Activated naive CD8-positive, alpha-beta T cell treated with anti-CD3 and anti-CD28 coated beads for 36 hours (primary cell): ENCODE measurements at places on chromosomes 6 and 20.

DNA sequence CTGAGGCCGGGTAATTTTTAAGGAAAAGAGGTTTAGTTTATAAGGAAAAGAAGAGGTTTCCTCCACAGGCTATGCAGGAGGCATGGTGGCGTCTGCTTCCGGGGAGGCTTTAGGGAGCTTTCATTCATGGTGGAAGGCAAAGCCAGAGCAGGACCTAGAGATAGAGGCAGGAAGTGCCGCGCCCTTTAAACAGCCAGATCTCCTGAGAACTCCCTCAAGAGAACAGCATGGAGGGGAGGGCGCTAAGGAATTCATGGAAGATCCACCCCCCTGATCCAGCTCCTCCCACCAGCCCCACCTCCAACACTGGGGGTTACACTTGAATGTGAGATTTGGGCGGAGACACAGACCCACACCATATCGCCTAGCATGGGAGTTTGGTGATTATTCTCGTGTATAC is 13.9 kb upstream of the DACT2 start:
- DNase-seq: no peak

- no peak for DNase-seq
These were observed 1034.4 kb downstream of the EYS start for GRCh38 chr6:64672651-64673050.

GRCh38 chr20:2338411-2339066 is 42.2 kb upstream of the TGM6 start:
- no peak for DNase-seq

DNA sequence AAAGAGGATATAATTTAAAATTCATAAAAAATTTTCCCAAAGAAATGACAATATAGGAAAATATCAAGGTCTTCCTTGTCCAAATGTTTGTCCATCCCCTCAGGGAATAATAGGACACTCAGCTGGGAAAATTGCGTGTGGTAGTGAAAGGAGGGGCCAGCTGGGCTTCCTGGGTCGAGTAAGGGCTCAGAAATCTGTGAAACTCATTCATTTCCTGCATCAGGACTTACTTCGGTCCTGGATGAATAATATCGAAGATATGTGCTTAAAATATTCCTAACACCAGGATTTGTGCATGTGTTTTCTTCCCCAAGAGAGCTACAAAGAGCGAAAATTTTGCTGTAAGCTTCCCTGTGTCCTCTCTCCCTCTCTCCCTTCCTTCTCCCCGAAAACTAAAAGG is 118.2 kb upstream of the GJE1 start:
- no peak for DNase-seq

DNA sequence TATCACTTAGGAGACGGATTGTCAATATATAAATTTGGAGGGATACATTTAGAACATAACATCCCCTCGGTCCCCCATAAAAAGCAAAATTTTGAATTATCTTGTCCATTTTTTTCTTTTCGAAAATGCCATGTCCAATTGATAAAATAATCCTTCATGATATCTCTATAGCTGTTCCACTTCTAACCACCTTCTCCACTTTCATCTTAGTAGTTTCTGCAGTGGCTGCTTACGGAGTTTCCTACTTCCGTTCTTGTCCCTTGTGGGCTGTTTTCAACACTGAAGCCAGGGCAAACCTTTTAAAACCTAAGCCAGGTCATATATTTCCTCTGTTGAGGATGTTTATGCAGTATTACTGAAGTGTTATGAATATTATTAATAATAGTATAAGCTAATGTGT is 37.9 kb downstream of the KCNQ5 start:
- DNase-seq: no peak

DNA sequence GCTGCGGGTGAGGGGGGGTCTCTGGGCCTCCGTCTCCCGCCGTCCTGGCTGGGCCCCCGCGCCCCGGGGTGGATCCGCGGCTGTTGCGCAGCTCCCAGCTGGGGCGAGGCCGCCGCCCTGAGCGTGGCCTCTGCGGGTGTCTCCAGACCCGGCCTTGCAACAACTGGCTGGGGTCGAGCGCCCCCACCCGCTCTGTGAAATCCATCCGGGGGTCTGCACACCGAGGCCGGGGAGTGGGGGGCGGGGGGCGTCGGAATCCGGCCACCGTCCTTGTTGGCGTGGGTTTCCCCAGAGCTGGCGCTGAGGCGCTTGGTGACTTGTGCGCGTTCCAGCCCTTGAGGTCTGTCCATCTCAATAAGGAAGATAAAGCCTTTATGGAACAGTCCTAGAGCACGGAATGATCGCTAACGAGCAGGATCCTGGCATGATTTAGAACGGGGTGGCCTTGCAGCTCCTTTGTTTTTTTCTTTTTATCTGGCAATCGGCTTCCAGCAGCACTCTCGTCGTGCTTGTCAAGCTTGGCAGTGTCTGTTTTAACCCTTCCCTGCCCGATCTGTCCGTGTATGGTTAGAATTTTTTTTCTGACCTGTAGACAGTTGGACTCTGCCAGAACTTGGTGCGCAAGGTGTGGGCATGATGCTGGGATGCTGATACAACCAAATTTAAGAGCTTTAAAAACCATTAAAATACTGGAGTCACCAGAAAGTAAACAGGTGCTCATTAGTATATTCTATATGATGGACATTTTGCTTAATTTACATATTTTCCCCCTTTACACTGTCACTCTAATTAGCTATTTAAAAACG is 675 bp downstream of the DSTN start:
- no peak for DNase-seq

DNA sequence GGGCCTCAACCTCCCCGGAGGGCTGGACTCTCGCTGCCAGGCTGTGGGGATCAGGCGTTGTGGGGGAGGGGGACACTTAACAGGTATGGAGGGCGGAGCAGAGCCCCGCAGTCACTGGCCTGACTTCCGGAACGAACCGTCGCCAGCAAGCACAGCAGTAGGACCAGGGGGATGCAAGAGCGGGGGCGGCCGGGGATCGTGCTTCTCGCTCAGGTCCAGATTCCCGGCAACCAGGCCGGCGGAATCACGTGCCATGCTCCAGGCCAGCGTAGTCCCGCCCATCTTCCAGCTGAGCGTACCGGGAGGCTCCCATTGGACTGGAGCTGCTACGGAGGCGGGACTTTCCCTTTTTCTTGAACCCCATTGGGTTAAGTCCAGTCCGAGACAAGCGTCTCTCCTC is 10.0 kb upstream of the POU5F1 start:
- peak; percentile 68 for DNase-seq

GRCh38 chr6:2790588-2791449 is 25.6 kb downstream of the WRNIP1 start:
- DNase-seq: peak; percentile 59

GRCh38 chr6:4923081-4923480 is 80.8 kb downstream of the RPP40 start:
- no peak for DNase-seq

- no peak for DNase-seq
These were observed 7.5 kb upstream of the RBM38 start for GRCh38 chr20:57383447-57384347.

DNA sequence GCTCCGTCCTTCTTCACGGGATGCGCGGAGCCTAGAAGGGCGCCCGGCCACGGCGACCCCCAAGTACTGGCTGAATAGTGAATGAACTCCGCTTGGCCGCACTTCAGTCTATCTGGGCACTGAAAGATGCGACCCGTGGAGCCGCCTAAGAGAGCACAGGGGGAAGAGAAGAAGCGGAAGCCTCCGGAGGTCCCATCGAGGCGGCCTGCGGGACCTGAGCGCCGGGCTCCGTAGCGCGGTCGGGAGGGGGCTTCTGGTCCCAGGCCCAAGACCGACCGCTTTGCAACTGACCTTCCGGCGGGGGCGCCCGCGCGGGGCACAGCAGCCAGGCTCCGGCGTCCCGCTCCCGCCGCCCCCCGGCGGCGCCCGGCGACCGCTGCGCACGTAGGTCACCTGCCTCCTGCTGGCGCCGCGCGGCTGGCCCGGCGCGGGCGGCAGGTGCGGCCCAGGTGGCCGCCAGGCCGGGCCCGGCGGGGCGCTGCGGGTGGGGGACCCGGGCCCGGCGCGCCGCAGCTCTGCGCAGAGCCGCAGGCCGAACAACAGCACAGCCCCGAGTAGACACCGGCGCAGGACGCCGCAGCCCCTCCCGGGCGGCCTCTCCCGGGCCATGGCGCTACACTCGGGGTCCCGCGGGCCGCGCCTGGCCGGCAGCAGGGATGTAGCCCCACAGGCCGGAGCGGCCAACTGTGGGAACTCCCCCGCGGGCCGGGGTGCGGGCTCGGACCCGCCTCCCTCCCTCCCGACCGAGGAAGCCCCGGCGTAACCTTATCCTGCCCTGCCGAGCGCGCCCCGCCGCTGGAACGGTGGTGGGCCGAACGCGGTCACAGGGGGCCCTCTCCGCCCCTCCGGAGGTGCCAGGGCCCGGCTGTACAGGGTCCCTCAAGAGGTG is at the start of gene METTL24:
Gene METTL24 (minus strand): TSS at position 686 of the 889 bp plus-strand sequence. CDS start 77 bp downstream, at position 609.
- DNase-seq: peak; percentile 37

GRCh38 chr6:140105857-140106256 is 731.4 kb upstream of the CITED2 start:
- no peak for DNase-seq

- no peak for DNase-seq
These were observed 71.1 kb downstream of the SRC start for GRCh38 chr20:37416848-37417616.

GRCh38 chr6:156413154-156413553 is 364.0 kb upstream of the ARID1B start:
- no peak for DNase-seq

- DNase-seq: peak; percentile 16
These were observed 49.4 kb downstream of the IYD start for GRCh38 chr6:150417899-150418826.

GRCh38 chr6:119445666-119446065 is 96.1 kb upstream of the MAN1A1 start:
- DNase-seq: no peak

- no peak for DNase-seq
These were observed 32.8 kb upstream of the POPDC3 start for GRCh38 chr6:105212587-105212986.

DNA sequence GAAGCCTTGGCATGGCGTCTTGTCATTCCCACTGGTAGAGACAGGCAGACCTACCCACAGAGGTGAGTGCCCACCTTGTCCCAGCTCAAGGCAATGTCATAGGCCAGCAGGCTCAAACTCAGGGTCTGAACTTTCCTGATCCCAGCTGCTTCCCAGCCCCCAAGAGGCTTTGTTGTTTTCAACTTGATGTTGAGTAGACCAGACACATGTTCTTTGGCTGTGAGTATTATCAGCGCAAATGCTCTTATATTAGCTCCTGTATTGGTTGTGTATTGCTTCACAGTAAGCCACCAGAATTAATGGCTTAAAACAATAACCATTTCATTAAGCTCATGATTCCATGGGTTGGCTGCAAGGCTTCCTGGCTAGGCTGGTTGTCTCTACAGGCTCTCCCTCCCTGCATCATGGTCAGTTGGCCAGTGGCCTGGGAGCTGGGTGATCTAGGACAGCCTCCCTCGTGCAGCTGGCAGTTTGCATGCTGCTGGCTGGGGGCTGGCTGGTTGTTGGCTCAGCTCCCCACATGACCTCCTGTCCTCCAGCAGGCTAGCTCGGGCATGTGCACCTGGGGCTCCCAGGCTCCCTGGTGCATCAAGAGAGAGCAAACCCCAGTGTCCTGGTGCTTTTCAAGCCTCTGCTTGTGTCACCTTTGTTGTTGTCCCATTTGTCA is 21.6 kb downstream of the TOX2 start:
- no peak for DNase-seq

DNA sequence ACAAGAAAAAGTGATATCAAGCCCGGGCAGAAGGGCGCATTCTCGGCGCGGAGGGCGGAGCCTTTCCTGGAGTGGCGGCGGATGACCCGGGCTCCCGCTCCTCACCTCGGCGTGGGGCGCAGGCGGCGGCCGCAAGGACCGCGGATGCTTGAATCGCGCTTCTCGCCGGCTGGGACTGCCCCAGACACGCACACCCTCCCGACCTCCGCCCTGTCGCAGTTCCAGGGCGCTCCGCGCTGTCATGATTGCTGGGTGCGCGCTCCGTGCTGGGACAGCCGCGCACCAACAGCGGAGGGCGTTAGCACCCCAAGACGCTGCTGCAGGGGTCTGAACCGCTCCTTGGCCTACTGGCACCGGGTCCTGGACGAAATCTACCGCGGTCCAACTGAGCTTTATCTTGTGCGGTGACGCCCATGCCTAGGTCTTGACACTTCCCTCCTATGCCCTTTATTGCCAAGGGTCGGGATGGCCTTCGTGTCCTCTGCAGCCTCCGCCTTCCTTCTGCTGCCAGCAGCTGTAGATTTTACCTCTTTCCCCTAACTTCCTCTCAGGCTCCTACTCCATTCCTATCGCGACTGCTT is 43.3 kb downstream of the IRAK1BP1 start:
- peak; percentile 47 for DNase-seq

GRCh38 chr6:169638388-169638787 is 63.4 kb downstream of the WDR27 start:
- DNase-seq: no peak

DNA sequence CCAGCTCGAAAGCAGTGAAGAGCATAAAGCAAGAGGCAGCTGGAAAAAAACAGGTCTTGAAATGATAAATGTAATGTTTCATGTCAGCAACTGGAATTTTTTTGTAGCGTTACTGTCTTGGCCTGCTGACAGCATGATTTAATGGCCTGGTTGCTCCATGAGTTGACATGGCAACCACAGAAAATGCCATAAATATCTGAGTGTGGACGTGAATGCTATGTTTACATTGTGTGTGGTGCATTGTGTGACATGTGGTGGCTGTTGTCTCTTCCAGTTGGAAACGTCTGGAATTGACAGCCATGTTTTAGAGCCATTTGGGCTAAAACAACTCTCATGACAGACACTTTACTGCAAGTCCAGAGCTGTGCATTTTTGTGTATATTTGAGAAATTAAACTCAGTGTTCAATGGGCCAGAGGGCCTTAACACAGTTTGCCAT is 170.0 kb downstream of the FOXA2 start:
- DNase-seq: no peak

GRCh38 chr6:134437376-134437775 is 119.5 kb upstream of the SGK1 start:
- peak; percentile 24 for DNase-seq

DNA sequence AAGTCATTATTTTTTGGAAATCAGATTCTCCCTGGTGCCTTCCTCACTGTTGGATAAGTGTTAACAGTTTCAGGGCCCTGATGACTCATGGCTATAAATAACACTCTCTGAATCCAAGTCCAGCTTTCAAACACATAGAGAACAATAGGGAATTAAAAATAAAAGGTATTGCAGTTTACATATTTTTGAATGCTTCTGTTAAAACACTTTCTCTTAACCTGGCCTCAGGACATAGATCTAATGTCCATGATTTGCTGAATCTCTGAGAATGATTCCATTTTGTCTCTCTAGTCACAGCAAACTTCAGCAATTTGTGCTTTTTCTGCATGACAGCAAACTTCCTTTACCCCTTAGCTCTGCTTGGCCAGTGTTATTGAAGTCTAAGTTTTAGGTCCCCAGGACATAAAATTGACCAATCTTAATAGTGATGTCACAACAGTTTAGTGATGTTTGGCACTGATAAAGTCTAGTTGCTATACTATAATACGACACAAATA is 1192.4 kb upstream of the CITED2 start:
- DNase-seq: no peak

GRCh38 chr6:143673669-143674068 is 4.1 kb upstream of the PHACTR2 start:
- no peak for DNase-seq

DNA sequence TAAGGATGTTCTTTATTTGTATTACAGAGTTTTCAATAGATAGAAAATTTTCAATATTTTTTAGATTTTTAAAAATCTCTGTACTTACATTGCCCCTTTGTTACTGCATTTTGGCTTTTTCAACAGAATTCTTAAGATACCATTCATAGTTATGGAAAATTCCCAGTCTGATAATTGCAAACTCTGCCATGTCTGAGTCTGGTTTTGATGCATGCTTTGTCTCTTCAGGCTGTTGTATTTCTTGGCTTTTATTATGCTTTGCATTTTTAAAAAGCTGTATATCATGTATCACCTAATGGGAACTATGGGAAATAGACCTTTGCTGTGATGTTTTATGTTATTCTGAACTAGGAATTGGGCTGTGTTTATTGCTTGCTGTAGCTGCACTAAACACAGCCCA is 898.9 kb upstream of the ADGRB3 start:
- no peak for DNase-seq
